ENCODE measurements at places on chromosomes 3 and 15. TPM values are rescaled to one million over a fixed set of nuclear protein-coding genes. Genes with fewer than 3 reads are reported as not detected.
A peak's percentile ranks its signal among the peaks of the same experiment; 100 is the strongest.

DNA sequence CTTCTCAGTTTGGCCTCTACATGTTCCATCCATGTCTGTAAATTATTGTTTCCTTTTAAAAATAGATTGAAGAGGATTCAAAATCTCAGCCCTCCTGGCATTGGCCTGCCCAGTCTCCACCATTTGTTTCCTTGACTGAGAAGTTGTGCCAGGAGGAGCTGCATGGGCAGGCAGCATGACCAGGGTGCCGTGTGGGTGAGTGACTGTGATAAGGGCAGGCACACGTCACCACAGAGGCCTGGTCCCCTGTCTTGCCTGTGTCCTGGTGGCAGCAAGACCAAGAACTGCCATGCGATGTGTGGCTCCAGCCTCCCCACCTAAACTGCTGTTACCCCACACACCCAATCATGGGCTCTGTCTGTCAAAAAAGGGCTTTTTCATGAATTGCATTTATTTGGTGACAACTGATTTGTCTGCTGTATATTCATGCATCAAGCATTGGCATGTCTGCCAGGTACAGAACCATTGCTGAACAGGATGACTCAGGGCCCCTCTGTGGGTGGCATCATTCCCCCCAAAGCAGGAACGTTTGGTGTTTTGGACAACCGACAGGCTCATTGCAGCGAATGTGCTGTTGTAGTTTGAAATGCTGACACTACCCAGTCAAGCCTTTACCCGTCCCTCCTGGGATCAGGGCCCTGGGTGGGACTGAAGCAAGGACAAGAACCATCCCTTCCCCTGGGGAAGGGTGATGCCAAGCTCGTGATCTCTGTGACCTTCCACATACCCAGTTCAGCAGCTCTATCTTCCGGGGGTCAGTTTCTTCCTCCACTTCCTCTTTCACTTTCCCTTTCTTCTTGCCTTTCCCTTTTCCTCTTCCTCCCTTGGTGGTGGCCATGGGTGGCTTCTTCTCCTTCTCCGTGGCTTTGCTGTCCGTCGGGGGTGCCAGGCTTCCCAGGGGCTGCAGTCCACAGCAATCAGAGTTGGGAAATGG, 51.6 kb downstream of the TRPM1 start:
- no peak for DNase-seq

DNA sequence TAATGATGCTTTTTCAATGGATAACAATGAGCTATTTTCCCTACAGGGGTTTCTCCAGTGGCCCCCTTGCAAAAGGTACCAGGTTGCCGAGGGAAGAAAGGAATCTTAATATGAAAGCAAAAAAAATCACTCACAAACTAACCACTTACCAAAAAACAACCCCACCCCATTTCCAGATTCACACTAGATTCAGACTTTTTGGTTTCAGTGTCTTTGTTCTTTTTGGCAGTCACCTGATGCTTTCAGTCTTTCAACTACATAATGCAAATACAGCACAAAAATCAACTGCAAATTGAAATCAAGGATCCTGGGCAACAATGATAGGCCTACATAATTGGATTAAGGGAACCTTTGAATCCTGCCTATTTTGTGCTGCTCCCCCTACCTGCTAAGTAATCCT, 71.1 kb upstream of the RAP2B start:
- no peak for DNase-seq

DNA sequence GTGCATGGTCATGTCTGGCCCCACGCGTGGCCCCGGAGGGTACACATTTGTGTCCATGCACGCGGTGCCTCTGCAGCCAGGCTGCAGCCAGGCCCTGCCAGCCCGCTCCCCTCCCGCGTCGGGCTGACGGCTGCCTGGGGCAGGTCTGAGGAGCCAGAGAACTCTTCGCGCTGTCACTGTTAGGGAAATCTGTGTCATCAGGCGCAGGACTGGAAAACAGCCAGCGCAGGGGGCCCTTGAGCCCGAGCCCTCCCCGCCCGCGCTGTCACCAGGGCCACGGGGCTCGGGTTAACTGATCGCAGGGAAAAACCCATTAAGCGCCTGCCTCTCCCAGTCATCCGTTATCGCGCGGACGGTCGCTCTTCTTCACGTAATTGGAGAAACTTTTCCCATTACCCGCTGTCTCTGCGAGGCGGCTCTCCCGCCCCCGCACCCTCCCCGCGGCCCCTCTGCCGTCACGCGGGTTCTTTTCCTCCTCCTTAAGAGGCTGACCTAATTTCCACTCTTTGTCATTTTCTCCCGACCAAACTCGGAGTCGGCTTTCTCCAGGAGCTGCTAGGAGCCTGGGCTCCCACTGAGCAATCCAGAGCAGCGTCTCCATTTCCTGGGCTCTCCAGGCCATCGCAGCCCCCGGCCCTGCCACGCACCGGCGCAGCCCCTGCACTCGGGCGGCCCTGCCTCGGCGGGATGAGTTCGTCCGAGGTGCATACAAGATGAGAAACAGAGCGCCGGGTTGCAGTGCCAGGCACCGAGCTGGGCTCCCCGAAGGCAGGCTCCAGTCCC, 57.5 kb upstream of the PRR23E start:
- peak; percentile 5 for DNase-seq

DNA sequence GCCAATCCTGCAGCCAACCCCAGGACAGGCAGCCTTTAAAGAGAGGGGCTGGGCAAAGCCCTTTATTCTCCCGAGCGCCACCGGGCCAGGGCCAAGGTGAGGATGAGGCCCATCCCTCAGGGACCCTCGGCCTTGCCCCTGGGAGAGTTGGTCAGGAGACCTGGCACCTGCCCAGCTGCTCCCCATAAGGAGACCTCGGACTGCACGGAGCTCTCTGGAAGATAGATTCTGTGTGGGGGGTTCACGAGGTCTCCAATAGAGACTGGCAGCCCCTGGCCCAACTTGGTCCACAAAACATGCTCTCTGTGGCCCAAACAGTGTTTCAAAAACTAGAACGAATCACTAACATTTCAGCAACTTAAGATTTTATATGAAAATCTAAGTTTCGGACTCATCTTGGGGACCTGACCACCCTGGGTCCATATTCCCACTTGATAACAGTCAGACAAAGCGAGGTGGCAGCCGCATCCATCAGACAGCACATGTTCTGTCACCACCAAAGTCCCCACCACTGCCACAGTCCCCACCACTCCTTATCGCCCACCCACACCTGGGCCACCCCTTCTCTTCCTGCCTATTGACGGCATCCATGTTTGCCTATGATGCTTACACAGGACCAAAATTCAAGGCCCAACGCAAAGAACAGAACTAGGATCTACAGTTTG, 114.4 kb upstream of the RPL32 start:
- DNase-seq, result no peak

- no peak for DNase-seq
Observed at GRCh38 chr3:127618891-127619290, 10.1 kb upstream of the PODXL2 start.

GRCh38 chr15:94412979-94413746, 181.8 kb downstream of the MCTP2 start:
- no peak for DNase-seq

DNA sequence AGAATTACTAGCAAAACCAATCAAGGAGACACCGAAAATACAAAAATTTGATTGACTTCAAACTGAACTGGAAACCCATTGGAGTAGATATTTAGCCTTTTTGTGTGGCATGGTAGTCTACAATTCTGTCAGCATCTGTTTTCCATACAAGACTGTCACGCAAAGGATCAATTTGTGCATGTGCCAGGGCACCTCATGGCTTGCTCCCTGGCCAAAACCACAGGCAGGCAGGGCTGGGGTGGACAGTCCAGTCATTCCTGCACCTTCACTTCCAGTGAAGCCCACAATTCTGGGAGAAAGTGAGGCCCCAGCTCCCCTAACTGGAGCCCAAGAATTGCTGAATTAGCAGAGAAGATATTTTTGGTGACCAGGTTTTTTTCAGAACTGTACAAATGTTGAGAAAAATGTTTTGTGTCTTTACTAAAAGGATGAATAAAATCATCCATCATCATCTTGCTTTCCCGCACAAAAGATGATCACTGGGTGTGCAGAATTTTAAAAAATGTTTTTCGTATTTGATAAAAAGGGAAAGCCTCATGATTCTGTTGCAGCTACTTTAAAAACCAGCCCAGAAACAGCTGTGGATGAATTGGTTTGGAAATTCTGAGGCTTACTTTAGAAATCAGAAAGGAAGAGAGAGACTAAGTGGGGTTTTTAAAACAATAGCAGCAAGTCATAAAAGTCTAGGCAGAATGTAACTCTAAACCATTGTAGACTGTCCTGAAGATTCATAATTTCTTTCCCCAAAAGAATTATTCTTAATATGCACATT, 86.4 kb downstream of the PCCB start:
- no peak for DNase-seq

DNA sequence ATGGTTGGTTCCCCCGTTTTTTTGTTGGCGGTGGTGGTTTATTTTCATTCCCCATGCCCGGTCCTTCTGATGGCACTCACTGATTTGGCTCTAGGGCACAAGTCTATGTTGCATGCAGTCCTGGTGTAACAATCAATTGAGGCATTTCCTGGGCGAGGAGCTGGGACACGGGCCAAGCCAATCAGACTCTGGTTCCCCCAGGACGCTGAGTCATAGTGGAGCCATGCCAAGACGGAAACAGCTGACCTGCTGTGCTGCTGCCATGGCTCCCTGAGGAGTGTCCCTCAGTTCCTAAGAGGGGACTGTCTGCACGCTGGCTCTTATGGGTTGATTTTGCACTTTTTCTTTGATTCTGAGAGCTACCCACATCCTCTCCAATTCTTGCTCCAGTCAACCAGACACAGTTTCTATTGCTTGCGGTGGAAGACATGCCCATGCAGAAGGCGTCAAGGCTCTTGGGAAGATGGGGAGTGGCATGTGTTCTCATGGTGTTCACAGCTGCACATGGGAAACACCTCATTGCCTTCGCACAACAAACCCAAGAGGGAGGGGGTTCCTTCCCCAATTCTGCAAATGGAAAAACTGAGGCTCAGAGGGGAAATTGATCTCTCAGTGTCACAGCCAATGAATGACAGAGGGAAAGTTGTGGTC, 28.3 kb upstream of the ALDH1L1 start:
- DNase-seq, result no peak

- DNase-seq, result no peak
Observed at GRCh38 chr3:128895843-128896697, 16.6 kb downstream of the ACAD9 start.

GRCh38 chr3:153103406-153103945, 58.5 kb upstream of the RAP2B start:
- no peak for DNase-seq

GRCh38 chr3:150547045-150547741, 606 bp downstream of the EIF2A start:
- no peak for DNase-seq

DNA sequence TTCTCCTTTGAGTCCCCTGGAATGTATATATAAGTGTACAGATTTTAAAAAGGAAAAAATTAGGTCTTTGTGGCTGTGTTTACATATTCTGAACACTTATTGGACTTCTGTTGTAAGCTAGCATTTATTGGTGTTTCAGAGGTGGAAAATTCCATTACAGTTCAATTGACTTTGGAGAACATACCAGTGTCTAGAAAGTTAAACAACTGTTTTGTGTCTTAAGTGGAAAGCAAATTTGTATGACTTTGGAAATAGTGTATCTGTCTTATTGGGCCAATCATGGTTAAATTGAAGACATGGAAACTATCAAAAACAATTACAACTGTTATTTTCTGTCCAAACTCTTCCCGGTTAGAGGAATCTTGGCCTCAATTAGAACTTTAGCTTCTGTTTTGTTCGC, 265.0 kb upstream of the C2CD4B start:
- DNase-seq, result no peak

DNA sequence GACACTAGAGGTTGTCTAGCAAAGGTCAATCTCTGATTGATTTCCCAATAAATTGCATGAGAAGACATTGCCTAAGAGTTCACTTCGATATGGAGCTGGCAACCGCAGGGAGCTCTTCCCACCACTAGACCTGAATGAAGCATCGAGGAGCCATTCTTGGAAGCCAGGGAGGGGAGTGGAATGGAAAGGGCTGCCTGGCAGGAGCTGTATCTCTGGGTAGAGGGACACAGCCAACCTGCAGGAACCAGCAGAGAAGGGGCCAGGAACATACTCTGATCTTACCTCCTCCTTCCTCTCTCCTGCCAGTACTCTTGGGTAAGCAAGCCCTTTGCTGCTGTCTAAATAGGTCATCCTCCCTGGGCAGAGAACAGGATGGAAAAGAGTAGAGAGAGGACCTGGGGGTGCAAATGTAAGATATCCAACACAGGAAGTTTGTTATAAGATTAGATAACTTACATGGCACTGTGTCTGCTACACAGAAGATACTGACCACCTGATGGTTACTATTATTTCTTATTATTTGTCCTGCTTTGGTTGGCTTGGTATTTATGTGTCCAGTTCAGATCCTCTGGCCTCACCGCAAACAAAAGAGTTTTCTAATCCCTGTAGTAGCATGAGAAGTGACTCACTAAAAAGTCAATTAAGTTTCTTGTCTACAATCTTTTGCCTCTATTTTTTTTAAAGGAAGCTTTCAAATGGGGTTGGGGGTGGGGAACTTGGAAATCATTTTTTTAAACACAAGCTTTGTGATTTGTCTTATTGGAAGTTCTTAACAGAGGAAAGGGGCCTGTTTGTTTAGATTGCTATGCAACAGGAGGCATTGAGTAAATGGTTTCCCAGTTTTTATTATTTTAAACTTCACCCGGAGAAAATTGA, 156.7 kb upstream of the TSC22D2 start:
- DNase-seq, result no peak

- DNase-seq, result no peak
Observed at GRCh38 chr3:106276151-106276550, 407.3 kb upstream of the CBLB start.

- peak; percentile 48 for DNase-seq
Observed at GRCh38 chr3:127458696-127459604, 131.6 kb downstream of the TPRA1 start.

- no peak for DNase-seq
Observed at GRCh38 chr15:98076021-98076816, 115.7 kb downstream of the ARRDC4 start.

- DNase-seq, result no peak
Observed at GRCh38 chr3:167441256-167441655, 32.6 kb downstream of the SERPINI2 start.

GRCh38 chr15:93179700-93180102, 90.7 kb upstream of the RGMA start:
- DNase-seq, result no peak

LRTM1 gene
- 0.47 TPM for total RNA-seq

ALDH1A3 gene
- total RNA-seq, result 1.0 TPM

CP gene
- 0.19 TPM for total RNA-seq

CFAP91 gene
- 1.1 TPM for total RNA-seq

PPP1R14D gene
- 0.14 TPM for total RNA-seq

DTX3L gene
- 19.6 TPM for total RNA-seq

All from thymus (tissue), 14 donors.